Glutamatergic neuron (in vitro differentiated cells): ENCODE measurements at places on chromosomes 7 and 10.
A peak's percentile ranks its signal among the peaks of the same experiment; 100 is the strongest.

DNA sequence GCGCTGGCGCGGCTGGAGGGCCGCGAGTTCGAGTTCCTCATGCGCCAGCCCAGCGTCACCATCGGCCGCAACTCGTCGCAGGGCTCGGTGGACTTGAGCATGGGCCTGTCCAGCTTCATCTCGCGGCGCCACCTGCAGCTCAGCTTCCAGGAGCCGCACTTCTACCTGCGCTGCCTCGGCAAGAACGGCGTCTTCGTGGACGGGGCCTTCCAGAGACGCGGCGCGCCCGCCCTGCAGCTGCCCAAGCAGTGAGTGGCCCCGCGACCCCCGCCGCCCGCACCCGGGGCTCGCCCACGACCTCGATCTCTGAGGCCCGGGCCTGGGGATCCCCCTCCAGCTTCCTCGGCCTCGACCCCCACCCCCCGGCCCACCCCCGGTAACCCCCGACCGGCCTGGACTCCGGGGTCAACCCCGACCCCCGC lies 537 bp downstream of the FOXK1 start:
- peak; percentile 58 for DNase-seq

- DNase-seq: peak; percentile 70
Measured at GRCh38 chr7:128697302-128697905, 25.3 kb downstream of the GARIN1A start.

DNA sequence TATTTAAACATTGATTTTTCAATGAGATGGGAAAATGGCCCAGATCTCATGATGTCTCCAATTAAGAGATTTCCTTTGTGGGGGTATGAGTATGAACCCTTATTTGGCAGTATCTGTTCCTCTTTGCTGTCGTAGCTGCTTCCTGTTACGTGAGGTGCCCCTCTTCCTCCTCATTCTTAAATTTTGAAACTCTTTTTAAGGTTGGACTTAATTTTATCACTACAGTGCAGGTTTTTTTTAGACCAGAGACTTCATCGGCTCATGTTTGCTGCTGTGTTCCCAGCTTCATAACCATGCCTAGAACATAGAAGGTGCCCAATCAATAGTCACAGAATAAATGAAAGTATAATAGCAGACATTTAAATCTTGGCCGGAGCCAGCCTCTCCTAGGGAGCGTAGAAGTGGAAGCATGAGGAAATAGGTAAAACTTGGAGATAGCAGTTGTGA lies 2.4 kb downstream of the MIOS start:
- DNase-seq: no peak

DNA sequence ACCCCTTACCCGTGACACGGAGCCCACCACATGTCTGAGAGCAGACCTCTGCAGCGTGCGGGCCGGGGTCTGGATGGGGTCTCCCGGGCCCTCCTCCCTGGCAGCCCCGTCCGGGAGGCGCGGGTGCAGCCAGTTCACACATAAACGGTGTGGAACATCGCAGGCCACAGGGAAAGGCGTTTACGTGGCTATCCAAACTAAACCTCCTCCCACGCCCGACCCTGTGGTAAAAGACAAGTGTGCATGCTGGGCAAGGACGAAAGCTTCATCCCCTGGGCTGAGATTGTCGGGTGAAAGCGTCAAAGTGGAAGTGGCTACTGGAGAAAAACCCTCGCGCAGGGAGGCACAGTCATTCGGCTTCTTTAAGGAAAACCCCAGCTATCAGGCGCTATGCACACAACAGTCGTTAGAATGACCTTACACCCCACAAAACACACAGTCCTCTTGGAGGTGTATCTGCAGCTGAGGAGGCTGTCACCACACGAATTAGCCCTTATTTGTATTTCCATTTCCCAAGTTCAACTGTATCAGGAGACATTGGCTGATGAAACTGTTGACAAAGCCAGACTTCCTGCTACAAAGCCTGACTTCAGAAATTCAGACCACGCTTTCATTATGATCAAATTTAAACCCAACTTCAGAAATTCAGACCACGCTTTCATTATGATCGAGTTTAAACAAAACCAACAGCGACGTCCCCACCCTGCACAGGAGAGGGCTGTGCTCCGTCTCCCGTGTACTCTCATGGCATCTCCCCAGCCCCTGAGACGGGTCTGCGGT lies 15.3 kb downstream of the GPER1 start:
- no peak for DNase-seq

- no peak for DNase-seq
Measured at GRCh38 chr10:108913300-108913699, 1010.0 kb downstream of the XPNPEP1 start.
